ENCODE measurements at places on chromosomes 11 and 22.

- DNase-seq = no peak
Measured at GRCh38 chr11:2587976-2588748, 111.6 kb downstream of the KCNQ1OT1 start.

DNA sequence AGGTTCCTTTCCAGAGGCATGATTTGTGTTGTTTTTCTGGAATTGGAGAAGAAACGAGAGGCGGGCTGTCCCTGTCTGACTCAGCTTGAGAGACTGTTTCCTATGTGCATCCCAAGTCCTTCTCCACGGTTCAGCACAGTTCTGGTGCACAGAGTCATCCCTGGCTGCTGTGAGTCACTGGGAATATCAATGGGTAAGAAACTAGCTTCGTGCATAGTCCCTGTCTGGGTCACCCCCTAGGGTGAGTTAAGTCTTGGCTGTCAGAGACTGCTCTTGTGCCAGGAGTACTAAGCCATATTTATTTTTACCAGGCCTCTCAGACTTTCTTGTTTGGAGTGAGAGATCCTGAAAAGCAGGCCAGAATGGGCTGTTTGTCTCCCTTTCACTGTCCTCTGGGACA is 2.4 kb upstream of the LRP4 start:
- no peak for DNase-seq

GRCh38 chr22:29454276-29454675 is 15.9 kb downstream of the RFPL1 start:
- no peak for DNase-seq

DNA sequence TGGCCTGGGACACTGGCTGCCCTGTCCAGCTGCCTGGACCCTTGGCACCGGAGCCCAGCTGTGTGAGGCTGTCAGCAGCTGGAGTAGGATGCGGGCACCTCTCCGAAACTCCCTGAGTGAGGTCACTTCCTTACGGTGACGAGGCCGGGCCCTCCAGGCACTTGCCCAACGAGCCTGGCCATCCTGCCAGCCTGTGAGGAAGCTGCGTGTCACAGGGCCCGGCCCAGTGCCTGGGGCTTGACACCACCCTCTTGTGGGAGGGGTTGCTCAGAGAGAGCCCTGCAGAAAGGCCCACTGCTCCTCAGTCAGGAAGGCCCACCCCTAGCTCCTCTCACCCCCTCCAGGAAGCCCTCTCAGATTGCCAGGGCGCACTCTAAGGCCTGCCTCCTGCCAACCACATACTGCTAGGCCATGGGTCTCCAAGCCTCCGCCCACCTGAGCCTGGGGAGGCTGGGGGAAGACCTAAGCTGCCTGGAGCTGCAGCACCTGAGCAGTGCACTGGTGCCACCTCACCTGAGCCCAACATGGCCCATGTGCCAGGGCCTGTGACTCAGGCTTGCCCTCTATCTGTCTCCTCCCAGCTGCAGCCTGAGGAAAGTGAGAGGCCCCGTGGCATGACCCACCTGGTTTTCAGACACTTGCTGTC is 4.3 kb upstream of the PHLDA2 start:
- DNase-seq = peak; percentile 67

DNA sequence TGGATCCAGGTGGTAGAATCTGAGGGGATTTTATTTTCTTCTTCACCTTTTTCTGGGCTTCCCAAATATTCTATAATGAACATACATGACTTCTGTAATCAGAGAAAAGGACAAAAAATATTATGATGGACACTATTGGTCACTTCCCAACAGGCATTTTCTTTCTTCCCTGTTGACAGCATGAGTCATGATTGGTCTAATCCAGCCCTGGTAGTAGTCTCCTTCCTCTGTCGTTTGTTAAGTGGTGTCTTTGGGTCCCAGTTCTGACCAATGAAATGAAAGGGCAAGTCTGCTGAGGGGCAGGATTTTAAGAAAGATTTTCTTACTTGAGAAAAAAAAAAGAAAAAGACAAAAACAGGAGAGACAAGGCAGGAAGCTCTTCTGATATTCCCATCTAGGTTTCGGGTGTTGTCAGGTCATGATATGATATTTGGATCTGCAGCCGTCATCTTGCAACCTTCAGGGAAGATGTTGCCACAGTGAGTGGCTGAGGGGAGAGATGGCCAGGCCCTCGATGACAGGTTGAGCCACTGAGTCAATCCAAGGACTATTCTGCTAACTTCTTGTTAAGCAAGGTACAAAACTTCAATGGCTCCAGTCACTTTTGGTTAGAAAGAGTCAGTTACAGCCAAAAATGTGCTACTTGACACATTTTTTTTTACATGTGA is 23.3 kb upstream of the PLEKHB1 start:
- DNase-seq = no peak

DNA sequence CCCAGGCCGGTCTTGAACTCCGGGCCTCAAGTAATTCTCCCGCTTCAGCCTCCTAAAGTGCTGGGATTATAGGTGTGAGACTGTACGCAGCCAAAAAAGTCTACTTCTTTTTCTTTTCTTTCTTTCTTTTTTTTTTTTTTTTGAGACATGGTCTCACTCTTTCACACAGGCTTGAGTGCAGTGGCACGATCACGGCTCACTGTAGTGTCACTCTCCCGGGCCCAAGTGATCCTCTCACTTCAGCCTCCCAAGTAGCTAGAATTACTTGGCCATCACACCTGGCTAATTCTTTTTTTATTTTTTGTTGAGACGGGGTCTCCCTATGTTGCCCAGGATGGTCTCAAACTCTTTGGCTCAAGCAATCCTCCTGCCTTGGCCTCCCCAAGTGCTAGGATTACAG is 3.6 kb upstream of the UBE2L3 start:
- DNase-seq = no peak

- no peak for DNase-seq
Measured at GRCh38 chr11:65538915-65539743, 14.2 kb downstream of the SCYL1 start.

GRCh38 chr11:26710489-26710888 is 11.4 kb downstream of the SLC5A12 start:
- no peak for DNase-seq

GRCh38 chr22:24101966-24102365 is 79.3 kb upstream of the SUSD2 start:
- DNase-seq = no peak

DNA sequence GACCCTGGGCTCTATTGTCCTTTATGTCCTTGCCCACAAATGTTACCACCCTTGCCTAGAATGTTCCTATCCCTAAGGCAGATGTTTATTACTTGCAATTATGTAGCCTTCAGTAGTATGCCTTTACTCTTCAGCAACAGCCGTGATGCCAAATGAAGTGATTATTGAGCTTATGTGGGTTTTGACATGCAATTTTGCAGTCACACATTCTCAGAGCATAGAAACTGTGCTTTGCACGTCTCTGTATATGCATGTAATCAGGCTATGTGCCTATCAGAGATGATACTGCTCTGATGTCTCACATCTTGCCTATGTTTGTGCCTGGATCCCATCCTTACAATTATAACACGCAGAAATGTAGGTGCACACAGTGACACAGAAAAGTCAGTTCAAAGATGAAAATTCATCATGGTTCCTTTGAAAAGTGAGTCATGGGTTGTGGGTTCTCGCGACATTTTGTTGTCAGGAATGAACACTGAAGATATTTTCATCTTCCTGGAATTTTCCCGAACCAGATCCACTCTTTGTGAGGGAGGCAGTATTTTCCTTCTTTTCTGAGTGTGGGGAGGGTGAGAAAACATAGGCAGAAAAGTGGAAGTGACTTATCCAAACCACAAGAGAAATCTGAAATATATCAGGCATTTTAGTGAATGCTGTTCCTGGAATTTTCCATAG is 81.1 kb downstream of the BMAL1 start:
- no peak for DNase-seq

DNA sequence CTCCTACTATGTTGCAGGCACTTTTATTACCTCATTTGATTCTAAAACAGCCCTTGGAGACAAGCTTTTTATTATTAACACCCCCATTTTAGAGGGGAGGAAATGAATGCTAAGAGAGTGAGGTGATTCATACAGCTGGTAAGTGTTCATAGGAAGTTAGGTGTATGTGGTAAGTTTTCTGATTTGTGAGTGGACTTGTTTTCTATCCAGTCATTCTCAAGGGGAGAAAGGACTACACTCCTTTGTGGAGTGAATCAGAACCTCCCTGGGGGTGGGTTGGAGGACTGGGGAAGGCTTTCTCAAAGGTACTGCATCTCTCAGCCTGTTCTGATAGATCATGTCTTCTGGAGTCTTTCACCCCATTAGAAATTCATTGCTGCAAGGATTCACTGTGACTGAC is 23.5 kb downstream of the PKNOX2 start:
- DNase-seq = no peak

Data from stimulated activated CD4-positive, alpha-beta T cell treated with anti-CD3 and anti-CD28 coated beads, Interleukin-1b, Interleukin-23, amount 100 ng/mL, for 48 hours (primary cell).